ENCODE measurements at places on chromosomes 3 and 15.

- DNase-seq = no peak
These were observed 847.7 kb downstream of the EPHA3 start for GRCh38 chr3:89955156-89955555.

- no peak for DNase-seq
These were observed 32.0 kb upstream of the GALNT15 start for GRCh38 chr3:16142350-16143025.

- no peak for DNase-seq
These were observed 1.3 kb downstream of the GATM start for GRCh38 chr15:45376967-45377608.

DNA sequence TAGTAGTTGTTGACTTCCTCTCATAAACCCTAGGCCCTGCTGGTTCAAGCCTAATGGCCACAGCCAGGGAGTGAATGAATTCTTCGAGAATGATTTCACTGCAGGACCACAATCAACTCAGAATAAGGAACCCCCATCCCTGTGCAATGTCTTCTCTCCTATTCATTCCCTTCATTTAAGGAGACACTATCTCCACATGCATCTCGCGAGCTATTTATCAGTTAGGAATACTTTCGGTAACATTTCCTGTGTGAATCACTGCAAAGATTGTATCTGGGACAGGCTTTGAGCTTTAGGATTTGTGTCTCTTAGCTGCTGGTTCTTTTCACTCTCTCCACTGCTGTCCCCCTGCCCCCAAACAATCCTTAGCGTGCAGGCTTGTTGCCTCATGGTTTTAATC is 94.4 kb downstream of the MYLK start:
- DNase-seq = no peak

GRCh38 chr15:70142322-70143191 is 44.8 kb upstream of the TLE3 start:
- DNase-seq = no peak

DNA sequence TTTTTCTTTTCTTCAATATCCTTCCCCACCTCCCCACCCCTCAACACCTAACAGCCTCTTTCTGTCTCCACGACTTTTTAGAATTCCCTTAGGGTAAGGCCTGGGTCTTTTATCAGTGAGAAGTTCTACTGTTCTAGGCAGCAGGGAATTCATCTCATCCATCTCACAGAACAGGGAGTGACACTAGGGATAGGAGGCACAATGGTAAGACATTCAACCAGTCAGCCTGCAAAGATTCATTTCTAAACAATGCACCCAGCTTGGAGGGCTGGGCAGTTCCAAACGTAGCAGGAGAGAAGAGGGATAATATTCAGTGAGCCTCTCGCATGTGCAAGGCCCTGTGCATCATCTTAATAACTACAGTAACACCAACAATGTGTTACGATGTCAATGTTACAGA is 43.6 kb downstream of the LRIG1 start:
- no peak for DNase-seq

GRCh38 chr15:89109238-89109637 is 21.0 kb downstream of the ABHD2 start:
- DNase-seq = no peak

DNA sequence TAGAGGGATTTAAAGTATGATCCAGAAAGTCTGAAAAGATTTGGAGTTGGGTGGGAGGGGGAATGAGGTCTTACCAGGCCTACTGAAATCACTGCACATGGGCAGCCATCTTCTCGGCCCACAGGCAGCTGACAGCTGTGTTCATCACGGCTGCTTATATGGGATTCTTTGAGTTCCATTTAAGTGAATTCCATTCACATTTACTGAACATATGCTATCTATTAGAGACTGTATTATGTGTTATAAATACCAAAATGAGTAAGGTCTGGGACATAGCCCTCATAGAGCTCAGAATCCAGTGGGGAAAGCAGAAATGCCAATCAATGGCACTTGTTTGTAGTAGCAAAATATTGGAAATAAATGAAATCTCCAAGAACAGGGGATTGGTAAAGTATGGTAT is 91.1 kb downstream of the TRIM42 start:
- DNase-seq = no peak

GRCh38 chr15:89129123-89129815 is 41.0 kb downstream of the ABHD2 start:
- DNase-seq = no peak

- no peak for DNase-seq
These were observed 34.9 kb downstream of the ABHD2 start for GRCh38 chr15:89123181-89123525.

- DNase-seq = no peak
These were observed 80.4 kb upstream of the TMEM158 start for GRCh38 chr3:45306406-45307008.

GRCh38 chr3:175590745-175591144 is 731.6 kb downstream of the NAALADL2 start:
- DNase-seq = no peak

Measured in NCI-H1930 (cell line).